H4 (cell line): ENCODE measurements at places on chromosomes 11 and 22.

DNA sequence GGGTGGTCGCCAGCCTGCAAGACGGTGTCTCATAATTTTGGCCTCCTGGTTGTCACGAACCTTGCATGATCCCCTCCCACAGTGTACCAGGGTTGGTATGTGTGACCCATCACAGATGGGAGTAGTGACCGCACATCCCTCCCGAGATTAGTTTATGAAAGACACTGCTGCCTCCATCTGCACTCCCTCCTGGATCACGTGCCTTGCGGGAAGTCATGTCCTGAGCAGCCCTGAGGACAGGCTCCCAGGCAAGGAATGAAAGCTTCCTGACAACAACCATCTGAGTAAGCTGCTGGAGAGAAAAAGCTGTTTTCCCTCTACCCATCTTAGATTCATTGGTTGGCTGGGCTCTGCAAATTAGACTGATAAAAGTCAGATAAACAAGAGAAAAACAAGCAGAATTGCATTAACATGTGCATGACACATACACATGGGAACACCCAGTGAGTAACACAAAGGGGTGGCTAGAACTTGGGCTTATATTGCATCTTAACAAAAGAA, 14.4 kb upstream of the PAMR1 start:
- DNase-seq, result peak; percentile 89

GRCh38 chr11:10600570-10601248, 32.2 kb upstream of the LYVE1 start:
- DNase-seq, result no peak

DNA sequence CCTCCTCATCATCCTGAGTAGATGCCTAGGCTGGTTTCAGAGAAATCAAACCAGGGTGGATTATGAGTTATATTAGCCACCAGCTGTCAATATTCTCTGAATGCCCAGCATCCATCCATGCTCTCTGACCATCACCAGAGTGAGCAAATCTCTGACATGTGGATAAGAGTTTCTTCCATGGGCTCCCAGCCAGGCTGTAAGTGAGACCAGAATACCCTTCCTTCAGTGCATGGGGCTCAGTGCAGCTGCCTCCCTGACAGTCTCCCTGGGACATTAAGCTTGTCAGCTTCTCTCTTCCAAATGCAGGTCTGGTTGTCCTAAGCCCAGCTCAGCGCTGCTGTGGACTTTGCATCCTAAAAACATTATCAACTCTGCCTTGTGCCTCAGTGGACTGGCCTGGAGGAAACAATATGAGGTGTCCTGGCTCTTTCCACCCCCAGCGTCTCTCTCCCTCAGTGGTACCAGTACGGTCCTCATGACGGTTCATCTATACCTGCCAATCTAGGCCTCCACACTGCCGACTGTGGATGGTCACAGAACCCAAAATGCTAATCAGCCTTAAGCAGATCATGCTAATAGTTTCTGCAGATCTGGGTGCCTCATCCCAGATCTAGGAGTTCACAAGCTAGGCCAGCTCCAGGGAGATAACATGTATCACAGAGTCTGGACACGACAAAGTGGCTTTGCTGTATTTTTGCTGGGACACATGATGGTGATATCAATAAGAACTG, 41.6 kb upstream of the PRAME start:
- DNase-seq, result no peak

DNA sequence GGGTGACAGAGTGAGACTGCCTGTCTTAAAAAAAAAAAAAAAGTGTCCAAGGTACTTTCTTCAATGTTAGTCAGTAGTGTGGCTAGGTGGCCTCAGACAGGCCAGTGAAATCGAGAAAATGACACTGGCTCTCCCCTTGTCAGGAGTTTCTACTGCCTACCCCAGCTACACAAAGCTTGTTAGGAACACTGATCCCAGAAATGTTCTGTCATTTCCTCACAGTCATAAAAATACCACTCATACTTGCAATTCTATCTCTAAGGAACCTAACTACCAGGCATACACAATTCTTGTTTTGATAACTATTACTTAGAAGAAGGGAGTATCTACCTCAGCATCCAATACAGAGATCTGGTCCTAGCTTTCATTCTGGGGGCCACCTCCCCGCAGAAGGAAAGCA, 31.3 kb downstream of the ATP6V1E1 start:
- DNase-seq, result no peak

- no peak for DNase-seq
Observed at GRCh38 chr11:12979928-12980689, 29.0 kb upstream of the RASSF10 start.

GRCh38 chr11:101446238-101446637, 137.6 kb downstream of the TRPC6 start:
- no peak for DNase-seq

- no peak for DNase-seq
Observed at GRCh38 chr11:8932564-8933180, at the start of gene C11orf16. Gene C11orf16 (minus strand): TSS chr11:8932947. CDS start chr11:8932308, 639 bp downstream.

DNA sequence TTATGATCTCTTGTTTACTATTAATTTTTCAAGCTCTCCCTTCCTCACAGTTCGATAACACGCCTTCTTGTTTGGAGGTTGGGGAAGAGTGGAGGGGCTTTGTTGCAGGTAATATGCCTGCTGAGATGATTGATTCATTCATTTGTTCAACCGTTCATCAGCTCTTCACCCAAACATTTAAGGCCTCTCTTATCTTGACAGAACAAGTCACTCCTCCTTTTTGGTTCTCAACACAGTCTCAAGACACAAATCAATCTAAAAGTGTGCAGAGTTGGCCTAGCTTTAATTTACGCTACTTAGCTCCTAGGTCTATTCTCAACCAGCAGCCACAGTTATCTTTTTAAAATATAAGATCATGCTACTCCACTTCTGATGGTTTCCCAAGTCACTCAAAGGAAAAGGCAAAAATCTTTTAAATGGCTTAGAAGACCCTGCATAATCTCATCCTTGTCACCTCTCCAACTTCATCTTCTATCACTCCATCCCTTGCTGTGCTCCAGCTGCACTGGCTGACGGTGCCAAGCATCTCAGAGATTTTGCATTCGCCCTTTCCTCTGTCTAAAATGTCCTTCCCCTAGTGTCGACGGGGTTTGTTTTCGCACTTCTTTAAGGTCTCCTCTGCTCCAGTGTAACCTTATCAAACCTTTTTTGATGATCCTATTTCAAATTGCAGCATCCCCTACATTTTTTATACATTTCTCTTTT, 60.3 kb downstream of the AMBRA1 start:
- no peak for DNase-seq

DNA sequence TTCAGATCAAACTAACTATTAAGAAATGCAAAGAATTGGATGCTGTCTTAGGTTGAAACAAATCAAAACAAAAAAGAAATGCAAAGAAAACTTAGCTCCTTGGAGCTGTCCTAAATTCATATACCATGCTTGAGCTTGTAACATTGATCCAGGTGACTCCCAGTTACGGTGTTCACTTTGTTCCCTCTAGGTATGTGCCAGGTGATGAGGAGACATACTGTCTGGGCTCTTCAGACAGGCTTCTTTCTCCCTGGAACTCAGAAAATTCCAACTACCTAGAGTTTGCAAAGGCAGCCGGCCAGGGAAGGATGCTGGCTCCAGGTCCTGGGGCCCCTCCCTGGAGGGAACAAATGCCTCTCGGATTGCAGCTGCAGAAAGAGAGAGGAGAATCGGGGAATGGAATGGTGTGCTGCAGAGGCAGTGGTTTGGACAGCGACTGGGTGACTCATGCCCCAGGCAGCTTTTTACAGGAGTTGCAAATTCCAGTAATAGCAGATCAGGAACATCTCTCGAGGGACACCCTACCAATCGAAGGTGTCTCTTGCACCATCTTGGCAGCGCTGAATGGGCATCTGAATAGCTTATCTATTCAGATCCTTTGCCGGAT, 12.3 kb upstream of the ASPHD2 start:
- peak; percentile 26 for DNase-seq

DNA sequence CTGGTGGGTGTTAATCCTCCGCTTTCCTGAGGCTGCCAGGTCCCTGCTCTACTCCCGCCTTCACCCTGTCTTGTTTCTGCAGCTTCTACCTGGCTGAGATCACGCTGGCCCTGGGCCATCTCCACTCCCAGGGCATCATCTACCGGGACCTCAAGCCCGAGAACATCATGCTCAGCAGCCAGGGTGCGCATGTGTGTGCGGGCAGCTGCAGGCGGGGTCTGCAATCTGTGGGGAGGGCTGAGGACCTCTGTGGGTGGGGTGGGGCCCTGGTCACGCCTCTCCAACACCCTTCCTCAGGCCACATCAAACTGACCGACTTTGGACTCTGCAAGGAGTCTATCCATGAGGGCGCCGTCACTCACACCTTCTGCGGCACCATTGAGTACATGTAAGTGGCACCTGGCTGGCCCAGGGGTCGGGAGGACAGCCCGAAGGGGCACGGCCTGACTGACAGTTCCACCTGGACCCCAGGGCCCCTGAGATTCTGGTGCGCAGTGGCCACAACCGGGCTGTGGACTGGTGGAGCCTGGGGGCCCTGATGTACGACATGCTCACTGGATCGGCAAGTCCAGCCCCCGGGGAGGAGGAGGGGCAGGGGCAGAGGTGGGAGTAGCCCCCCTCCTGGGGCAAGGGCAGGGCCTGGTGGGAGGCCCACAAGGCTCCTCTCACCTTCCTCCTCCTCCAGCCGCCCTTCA, 4.5 kb downstream of the RPS6KB2 start:
- DNase-seq, result no peak

DNA sequence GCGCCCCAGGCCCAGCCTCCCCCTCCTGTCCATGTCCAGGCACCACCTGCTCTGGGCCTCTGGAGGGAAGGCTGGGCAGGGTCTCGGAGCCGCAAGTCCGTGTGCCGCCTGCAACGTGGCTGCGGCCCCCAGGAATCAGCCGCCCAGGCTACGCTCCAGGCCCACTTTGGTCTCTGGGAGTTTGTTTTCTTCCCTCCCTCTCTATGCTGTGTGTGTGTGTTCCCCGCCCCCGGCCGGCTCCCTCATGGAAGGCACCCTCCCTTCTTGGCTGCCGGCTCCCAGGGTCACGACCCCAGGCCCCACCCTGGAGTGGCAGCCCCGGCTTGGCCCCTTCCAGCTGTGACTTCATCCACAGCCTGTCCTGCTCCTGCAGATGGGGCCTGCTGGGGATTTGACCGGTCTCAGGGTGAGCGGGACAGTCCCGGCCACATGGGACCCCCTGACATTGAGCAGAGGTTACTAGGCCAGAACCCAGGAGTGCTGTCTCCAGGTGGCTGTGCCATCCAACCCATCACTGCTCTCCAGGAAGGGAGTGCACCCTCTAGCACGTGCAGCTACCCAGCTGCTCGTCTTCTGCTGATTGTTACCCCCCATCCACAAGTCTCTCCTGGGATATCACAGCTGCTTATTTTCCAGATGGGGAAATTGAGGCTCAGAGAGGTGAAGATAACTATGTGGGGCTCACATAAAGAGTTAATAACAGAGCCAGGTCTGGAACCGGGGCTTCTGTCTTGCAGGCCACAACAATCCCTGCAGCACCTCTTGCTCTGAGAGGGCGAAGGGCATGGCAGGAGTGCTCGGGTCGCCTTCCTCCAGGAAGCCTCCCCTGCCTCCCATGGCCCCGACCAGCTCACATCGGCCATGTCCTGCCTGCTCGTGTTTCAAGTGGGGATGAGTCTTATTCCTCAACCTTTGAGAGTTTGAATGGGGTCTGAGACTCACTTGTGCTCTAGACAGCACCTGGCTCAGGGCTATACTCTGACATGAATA, 2.8 kb upstream of the LIF start:
- no peak for DNase-seq

- no peak for DNase-seq
Observed at GRCh38 chr22:39422721-39423120, 23.1 kb downstream of the TAB1 start.

- DNase-seq, result peak; percentile 68
Observed at GRCh38 chr11:19951558-19952115, 208.6 kb downstream of the DBX1 start.

DNA sequence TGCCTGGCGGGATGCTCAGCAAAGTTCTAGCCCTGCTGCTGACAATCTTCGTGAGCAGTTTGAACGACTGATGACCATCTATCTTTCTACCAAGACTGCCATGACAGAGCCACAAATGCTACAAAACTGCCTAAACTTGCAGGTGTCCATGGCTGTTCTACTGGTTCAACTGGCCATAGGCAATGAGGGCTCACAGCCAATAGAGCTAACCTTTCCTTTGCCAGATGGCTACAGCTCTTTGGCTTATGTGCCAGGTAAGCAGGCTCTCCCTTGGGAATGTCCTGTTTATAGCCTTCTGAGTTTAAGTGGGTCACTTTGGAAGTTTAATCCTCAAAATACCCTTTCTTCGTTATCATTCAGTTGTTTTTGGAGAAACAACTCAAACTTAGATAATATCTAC, 20.1 kb downstream of the UBE4A start:
- DNase-seq, result no peak

GRCh38 chr22:39003165-39003638, 10.9 kb upstream of the APOBEC3C start:
- peak; percentile 90 for DNase-seq

- DNase-seq, result no peak
Observed at GRCh38 chr22:37148031-37148651, 1.6 kb downstream of the IL2RB start.

GRCh38 chr11:129731316-129731715, 84.3 kb upstream of the TMEM45B start:
- DNase-seq, result no peak

GRCh38 chr11:44849424-44849823, 101.3 kb downstream of the TP53I11 start:
- DNase-seq, result no peak

DNA sequence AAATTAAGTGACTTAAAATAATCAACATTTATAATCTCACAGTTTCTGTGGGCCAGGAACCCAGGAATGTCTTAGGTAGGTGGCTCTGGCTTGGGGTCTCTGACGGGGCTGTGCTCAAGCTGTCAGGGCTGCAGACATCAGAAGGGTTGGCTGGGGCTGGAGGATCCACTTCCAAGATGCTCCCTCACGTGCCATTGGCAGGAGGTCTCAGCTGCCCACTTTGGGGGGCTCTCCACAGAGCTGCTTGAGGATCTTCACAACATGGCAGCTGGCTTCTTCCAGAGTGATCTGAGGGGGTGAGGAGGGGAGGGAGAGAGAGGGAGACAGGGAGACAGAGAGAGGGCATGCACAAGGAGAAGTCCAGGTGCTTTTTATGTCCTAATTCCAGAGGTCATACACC, 18.1 kb downstream of the SLC2A11 start:
- DNase-seq, result no peak

DNA sequence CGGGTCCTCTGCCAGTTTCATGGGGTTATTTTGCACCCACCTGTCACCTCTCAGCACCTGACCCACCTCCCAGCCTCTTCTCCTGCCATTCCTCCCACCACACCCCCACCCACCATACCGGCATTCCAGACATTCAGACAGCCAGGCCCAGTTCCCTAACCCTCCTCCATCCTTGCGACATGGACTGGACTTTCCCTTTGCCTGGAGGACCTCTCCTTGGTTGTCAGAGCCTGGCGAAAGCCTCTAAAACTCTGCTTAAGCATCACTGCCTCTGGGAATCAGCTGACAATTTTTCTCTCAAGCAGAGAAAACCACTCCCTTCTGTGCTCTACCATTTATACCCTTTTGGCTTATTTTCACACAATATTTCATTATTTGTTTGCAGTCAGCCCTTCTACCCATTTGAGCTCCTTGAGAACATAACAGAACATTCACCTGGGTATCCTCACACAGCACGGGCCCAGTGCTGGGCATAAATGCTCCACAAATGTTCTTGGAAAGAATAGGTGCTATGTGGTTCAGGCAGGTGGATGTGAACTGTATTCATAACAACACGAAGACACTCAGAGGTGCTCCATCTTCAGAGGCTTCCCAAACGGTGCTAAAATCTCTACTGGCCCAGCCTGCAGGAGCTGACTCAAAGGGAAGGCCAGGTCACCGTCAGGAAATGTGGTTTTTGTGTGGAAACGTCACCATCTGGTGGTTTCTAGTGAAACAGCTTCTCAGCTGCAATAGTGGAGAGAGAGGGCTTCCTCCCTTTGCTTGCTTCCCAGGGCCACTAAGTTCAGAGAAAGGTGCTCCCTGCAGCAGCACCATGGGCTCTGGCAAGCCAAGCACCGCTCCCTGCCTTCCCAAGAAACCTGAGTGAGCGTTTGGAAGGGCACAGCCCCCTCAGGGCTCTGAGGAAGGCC, 10.4 kb downstream of the SPATA19 start:
- DNase-seq, result peak; percentile 67
